ENCODE measurements at places on chromosomes 6 and 20.

DNA sequence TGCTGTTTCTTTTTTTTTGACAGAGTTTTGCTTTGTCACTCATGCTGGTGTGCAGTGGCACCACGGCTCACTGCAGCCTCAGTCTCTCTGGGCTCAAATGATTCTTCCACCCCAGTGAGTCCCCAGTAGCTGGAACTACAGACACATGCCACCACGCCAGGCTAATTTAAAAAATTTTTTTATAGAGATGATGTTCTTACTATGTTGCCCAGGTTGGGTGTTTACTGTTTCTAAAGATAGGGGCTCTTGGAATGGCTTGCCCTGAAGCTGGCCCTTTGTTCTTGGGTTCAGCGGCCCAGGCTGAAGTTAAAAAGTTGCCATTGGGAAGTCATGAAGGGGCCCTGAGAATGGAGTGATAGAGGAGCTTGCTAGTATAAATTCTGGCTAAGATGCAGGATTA is 16.5 kb downstream of the RALGAPB start:
- no peak for DNase-seq

GRCh38 chr6:23445157-23445710 is 680.8 kb upstream of the NRSN1 start:
- no peak for DNase-seq

DNA sequence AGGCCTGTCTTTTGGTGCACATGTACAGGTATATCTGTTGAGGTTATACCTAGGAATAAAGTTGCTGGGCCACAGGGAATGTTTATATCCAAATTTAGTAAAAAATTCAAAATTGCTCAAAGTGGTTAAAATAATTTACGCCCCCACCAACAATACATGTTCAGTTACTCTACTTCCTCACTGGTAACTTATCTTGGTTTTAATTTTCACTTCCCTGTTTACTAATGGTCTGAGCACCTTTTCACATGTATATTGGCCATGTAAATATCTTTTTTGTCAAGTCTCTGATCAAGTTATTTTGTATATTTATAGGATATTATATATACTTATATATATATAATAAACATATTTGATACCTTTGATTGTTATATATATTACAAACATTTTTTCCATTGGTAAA is 9.7 kb downstream of the PDE7B start:
- DNase-seq, result no peak

DNA sequence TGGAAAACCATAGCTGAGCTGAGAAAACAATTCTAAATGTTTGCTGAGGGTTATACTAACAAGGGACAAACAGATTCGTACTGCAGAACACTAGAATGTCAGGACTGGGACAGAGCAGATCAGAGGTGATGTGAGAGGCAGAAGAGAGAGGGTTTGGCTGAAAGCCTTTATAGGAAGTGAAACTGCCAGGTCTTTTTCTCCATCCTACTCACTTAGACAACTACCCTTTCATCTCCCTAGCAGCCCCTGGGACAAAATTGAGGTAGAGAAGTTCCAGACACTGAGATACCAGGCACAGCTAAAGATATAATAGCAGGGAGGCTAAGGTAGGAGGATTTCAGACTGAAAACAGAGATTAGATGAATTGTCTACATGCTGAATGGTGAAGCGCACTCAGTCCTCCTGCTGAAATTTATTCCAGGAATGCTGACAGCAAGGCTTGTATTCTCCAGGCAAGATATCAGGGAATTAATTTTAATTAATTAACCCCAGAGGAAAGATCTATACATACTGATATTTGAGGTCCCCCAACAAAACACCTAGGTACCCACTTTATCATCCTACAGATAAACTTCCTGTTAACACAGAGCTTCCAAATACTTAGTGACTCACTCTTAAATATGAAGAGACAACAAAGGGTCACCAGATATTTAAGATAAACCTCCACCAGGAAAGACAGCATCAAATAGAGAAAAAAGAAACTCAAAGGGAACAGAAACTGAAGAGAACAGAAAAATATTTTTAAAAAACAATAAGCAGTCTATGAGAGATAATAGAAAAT is 12.6 kb upstream of the EIF2S2 start:
- no peak for DNase-seq

- DNase-seq, result no peak
Observed at GRCh38 chr20:60203451-60203850, 245.2 kb downstream of the CDH26 start.

- no peak for DNase-seq
Observed at GRCh38 chr6:7803214-7803613, 77.3 kb downstream of the BMP6 start.

GRCh38 chr6:168397012-168397411 is 44.0 kb upstream of the SMOC2 start:
- no peak for DNase-seq

Measured in globus pallidus (tissue), 1 donor.